ENCODE measurements at places on chromosomes 1 and 21.

DNA sequence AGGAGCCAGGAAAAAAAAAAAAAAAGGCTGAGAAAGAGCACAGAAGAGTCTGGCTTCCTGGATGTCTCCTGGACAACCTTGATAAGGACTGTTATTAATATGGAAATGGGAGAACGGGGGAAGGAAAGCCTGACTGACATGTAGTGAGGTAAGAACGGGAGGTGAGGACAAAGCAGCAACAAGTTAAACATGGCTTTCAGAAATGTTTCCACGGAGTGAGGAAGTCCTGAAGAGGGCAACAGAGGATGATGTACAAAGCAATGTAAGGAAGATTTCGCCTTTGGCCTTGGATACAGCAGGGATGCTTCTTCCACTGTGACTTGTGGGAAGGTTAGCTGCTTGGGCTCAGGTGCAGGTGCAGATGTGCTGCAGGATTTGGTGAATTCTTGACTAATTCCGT lies 11.9 kb upstream of the NIBAN1 start:
- no peak for DNase-seq

DNA sequence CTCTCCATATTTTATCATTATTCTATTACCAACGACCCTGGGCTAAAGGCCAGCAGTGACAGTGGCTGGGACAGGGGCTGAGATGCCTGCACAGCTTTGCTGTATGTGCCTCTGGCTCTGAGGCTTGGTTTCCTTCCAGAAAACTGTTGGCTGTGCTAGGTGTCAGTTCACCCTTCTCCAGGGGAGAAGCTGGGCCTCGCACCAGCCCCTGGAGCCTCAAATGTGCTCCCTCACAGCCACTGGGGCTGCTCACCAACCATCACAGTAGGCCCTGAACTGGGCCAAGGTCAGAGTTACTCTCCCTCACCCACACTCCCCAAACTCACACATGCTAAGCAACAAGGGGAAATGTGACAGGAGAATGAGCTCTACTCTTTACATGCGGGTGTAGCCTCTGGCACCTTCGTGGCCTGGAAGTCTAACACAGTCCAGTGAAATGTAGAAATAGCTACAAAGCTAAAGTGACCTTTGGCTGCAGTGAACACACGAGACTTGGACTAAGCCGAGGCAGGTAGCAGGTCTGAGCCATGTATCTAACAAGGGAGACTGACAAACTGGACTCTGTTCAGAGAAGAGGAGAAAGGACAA lies 4.7 kb upstream of the CD160 start:
- no peak for DNase-seq

DNA sequence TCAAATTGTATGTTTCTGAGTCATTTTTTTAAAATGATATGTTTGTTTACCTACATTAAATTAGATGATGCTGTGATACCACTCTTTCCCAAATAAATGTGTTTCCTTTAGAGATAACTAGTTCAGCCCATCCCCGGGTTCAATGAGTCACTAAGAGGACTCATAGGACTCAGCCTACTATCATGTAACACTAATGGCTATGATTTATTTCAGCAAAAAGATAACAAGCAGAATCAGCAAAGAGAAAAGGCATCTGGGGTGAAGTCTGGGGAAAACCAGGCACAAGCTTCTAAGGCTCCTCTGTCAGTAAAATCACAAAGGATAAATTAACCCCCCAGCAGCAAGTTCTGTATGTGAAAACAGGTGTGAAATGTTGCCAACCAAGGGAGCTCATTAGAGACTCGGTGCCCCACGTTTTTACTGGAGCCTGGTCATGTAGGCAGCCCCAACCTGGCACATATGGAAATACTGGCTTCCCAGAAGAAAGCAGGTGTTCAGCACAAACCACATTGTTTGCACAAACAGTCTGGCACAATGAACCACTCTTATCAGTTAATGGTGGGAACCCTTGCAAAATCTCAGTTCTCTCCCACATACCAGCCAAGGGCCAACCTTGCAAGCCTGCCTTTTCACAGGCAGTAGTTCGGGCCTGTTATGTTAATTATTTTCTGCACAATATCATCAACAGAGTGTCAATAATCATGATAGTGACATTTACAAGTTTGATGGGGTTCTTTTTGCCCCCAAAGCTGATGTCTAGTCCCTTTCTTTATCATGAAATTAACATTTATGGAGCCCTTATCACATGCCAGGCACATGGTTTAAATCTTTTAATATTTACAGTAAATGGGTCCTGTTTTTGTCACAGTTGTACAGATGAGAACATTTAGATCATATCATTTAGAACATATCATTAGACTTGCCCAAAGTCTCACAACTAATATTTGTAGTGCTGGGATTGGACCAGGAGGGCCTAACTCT lies 23.1 kb upstream of the CNN3 start:
- DNase-seq: no peak

- DNase-seq: no peak
These were observed 7.7 kb downstream of the ADAMTS1 start for GRCh38 chr21:26837539-26837938.

- no peak for DNase-seq
These were observed 67.0 kb upstream of the CD34 start for GRCh38 chr1:207977876-207978275.

- DNase-seq: no peak
These were observed 282.3 kb downstream of the USH2A start for GRCh38 chr1:216140730-216141524.

GRCh38 chr1:27481994-27482620 lies 7.9 kb downstream of the WASF2 start:
- DNase-seq: no peak

- DNase-seq: peak; percentile 94
These were observed at the start of gene ARID4B for GRCh38 chr1:235327559-235328270. TSS of gene ARID4B (minus strand) at chr1:235328179. CDS start at chr1:235326919, 1,260 bp downstream.

GRCh38 chr21:44083631-44084291 lies 23.4 kb upstream of the PWP2 start:
- no peak for DNase-seq

- DNase-seq: peak; percentile 36
These were observed 26.5 kb upstream of the SLC45A3 start for GRCh38 chr1:205706601-205707502.

All from K562 (cell line).